ENCODE measurements at places on chromosomes 16 and 17.

DNA sequence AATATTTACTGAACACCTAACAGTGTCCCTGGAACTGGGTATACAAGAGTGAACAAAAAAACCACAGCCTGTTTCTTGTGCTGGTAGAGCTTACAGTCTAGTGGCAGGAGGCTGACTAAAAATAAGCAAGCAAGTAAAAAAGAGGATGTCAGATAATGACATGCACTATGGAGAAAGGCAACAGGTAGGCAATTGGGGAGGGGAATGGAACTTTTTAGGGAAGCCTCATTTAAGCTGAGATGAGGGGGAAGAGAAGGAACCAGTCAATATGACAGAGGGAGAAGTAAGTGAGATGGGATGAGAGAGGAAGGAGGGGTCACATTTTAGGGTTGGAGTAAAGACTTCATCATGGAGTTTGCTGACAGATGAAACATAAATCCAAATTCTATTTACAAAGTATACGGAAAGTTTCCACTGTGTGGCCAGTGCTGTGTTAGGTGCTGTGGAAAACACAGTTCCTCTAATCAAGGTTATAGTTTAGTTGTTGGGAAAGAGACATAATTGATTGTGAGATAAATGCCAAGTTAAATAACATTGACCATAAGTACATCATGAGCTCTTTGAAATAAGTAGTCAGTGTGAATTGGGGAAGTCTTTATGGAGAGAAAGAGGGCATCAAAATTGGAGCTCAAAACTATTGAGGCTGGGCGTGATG is 251.4 kb downstream of the FTO start:
- DNase-seq, result no peak

GRCh38 chr17:9116311-9116835 is 95.1 kb downstream of the NTN1 start:
- no peak for DNase-seq

- no peak for DNase-seq
These were observed 8.3 kb downstream of the ACOX1 start for GRCh38 chr17:75970626-75971025.

DNA sequence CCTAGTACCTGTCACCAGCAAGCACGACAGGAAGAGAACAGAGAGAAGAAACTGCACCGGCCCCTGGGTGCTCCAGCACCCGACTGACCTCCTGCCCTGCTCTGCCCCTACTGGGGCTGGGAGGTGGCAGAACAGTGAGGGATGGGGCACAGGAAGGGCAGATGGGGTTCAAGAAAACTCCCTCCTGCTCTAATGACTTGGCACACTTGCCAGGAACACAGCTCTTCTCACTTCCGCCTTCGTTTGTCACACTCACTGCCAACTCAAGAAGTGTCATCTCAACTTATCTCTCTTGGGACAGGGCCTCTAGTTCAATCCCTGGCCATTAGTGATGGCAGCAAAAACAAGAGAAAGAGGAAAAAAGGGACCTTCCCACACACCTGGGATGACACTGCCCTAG is 42.7 kb upstream of the ICAM2 start:
- no peak for DNase-seq

DNA sequence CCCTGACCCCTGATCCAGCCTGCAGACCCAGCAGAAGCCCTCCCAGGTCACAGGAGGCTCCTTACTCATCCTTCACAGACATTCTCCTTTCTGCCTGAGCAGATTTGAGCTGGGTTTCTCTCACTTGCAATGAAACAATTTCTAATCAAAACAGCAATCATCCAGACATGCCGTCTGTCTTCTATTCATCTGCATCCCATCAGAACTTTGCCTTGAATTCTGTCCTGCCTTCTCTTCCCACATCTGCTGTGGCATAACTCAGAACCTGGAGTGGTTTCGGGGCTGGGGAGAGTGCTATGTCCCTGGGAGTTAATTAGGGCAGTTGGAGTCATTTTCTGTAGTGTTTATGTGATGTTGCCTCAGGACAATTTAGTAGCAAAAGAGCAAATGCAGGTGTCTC is 278.6 kb downstream of the CBLN1 start:
- no peak for DNase-seq

- no peak for DNase-seq
These were observed 4.0 kb downstream of the CA7 start for GRCh38 chr16:66848172-66848571.

- no peak for DNase-seq
These were observed 411.8 kb upstream of the ASIC2 start for GRCh38 chr17:33704856-33705255.

DNA sequence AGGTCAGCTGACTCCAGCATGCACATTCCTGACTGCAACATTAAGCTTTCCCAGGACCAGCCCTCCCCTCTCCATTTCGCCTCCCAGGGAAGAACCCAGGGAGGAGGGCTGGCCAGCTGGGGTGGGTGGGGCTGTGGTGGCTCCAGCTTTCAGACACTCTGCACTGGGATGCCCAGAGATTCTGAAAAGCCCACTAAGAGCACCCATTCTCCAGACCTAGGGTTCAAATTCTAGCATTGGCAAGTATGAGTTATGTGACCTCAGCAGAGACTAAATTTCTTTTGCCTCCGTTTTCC is 7.8 kb downstream of the DLX3 start:
- no peak for DNase-seq

Measured in DMS53 (cell line).